Stimulated activated naive B cell treated with anti-CD40 and anti-IgM and Interleukin-4, amounts not matched to agents 10 μg/mL and 1 μg/mL and 100 μg/mL, for 72 hours (primary cell): ENCODE measurements at places on chromosomes 5 and 9.

GRCh38 chr5:146825033-146825432 lies 53.5 kb downstream of the PPP2R2B start:
- DNase-seq, result no peak

DNA sequence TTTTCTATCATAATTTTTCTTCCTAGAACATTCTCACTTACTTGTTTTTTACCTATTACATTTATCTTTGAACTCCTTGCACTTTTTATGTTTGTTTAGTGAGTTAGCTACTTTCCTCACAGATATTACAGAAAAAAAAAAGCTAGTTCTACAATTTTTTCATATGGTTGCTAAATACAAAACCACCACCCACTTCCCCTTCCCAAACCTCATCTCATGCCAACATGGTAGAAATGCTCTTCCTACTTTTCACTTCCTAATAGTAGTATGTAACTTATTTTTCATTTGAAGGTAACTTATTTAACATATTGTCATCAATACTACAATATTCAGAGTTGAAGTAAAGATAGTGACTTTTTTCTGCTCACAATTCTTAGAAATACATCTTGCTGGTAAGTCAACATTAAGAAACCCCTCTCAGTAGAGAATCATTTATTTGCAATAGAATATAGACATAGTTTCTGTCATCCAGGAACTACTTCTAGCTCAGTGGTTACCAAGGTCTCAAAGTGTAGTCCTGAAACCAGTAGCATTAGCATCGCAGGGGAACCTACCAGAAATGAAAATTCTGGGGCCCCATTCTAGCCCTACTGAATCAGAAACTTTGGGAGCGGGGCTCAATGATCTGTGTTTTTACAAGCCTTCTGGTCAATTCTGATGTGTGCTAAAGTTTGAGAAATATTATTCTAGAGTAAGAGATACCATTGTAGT lies 1124.6 kb downstream of the DTWD2 start:
- DNase-seq, result no peak

GRCh38 chr5:159319832-159320231 lies 10.5 kb downstream of the IL12B start:
- no peak for DNase-seq

DNA sequence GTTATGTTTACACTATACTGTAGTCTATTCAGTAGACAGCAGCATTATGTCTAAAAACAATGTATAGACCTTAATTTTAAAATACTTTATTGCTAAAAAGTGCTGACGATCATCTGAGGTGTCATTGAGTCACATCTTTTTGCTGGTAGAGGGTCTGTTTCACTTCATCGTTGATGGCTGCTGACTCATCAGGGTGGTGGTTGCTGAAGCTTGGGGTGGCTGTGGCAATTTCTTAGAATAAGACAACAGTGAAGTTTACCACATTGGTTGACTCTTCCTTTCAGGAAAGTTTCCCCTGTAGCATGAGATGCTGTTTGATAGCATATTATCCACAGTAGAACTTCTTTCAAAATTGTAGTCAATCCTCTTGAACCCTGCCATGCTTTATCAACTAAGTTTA lies 150.3 kb downstream of the FBXL7 start:
- no peak for DNase-seq

DNA sequence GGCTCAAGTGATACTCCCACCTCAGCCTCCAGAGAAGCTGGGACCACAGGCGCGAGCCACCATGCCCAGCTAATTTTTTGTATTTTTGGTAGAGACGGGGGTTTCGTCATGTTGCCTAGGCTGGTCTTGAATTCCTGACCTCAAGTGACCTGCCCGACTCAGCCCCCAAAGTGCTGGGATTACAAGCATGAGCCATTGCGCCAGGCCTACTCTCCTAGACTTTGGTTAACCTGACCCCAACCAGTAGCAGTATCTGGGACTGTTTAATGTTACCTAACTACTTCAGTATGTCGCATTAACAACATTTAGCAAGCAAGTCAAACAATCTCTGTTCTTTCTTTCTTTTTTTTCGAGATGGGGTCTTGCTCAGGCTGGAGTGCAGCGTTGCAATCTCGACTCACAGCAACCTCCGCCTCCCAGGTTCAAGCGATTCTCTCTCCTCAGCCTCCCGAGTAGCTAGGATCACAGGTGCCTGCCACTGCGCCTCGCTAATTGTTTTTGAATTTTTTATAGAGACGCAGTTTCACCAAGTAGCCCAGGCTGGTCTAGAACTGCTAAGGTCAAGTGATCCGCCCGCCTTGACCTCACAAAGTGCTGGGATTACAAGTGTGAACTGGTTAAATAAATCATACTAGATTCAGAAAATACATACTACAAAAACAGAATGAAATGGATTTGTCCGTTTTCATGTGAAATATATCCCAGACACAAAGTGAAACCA lies 2.0 kb downstream of the AK3 start:
- DNase-seq, result no peak

GRCh38 chr5:171907725-171908343 lies 98.6 kb downstream of the FBXW11 start:
- peak; percentile 23 for DNase-seq

GRCh38 chr9:104842698-104843097 lies 78.8 kb downstream of the NIPSNAP3B start:
- no peak for DNase-seq

DNA sequence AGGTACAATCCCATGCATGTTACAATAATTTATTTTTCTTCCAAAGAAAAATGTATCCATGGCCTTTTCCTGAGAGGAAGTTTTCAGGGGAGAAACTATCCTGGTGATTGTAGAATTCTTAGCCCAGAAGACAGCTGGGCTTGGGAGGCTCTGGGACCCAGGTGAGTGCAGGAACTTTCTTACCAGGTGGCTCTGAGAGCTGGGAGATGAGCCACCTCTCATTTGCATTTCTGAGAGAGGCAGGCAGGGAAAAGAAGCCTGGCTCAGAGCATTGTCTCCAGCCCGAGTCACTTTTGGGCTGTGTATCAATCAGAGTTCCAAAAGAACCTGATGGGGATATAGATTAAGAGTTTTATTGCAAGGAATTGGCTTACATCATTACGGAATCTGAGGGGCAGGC lies 52.7 kb downstream of the ALG2 start:
- no peak for DNase-seq

DNA sequence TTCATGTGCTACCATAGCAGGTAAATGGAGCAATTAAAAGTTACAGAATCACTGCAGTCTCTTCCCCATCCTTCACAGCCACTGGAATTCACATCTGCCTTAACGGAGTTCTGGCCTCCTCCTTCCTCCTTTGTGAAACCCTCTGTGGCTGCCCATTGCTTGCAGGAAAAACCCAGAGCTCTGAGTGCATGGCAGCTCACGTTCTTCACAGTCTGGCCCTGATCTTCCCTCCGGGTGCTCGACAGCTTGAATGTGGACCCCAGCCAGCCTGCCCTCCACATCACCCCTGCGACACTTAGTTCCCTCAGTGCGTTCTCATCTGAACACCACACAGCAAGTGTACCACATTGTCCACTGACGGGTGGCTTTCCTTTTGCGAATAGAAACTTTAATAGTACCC lies 63.2 kb upstream of the RUFY1 start:
- DNase-seq, result no peak

GRCh38 chr5:150700246-150700593 lies 642 bp downstream of the RBM22 start:
- DNase-seq, result no peak

GRCh38 chr9:37528652-37529471 lies 43.1 kb downstream of the POLR1E start:
- peak; percentile 57 for DNase-seq

DNA sequence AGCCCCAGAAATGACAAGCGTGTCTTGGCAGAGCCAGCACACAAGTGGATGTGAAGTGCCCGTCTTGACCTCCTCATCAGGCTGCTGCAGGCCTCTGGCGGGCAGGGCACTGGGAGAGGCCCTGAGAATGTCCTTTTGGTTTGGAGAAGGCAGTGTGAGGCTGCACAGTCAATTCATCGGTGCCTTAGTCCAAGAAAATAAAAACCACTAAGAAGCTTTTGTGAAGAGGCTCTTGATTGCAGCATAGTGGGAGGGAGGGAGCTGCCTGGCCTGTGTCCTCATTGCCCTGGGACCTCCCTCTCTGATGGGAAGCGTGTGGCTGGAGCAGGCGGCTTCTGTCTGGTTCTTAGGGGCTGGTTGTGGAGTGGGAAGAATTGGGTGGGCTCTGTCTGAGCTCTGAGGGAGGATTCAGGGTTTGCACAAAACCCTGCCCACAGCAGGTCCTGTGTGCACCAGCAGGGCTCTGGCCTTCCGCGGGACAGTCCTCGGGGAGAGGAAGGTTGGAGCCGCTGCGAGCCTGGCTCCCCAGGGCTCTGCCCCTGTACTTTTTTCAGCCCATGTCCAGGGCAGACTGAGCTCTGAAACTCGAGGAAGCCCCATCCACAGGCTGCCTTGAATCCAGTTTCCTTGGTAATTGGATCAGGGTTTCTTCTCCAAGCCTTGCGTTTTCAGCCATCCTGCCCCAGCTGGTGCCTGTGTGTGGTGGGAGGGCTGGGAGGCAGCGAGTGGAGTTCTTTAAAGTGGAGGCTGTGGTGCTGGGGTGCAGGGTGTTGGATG lies 1.1 kb downstream of the HRCT1 start:
- DNase-seq, result no peak

DNA sequence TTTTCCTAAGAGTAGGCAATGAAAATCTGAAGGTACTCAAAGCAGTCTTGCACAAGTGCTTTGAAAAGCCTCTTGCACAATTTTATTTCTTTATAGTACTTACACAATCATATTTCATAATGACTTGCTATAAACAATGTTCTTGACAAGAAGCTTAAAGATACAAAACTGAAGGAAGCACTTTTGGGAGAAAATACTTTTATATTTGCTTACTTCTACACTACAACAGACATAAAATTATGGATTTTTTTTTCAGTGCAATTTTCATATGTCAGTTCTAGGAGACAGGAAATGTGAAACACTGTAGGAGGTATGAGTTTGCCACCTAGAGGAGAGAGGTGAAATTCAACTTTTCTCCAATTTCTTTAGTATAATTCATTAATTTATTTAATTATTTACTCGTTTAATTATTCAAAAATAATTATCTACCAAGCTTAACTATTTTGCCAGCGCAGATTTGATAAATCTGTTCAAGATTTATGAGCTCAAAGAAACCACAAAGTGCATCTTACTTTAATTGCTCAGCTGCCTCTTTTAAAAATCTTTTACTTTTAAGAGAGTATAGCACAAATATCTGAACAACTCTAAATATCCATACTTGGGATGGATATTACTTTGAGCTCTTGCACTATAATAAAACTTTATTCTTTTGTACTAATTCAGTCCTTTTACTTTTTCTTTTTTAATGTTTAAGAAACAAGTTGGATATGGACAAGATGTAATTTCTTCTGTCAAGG lies 29.0 kb upstream of the CDKN2B start:
- DNase-seq, result no peak

GRCh38 chr9:75889577-75889976 lies 896 bp upstream of the PCSK5 start:
- no peak for DNase-seq

DNA sequence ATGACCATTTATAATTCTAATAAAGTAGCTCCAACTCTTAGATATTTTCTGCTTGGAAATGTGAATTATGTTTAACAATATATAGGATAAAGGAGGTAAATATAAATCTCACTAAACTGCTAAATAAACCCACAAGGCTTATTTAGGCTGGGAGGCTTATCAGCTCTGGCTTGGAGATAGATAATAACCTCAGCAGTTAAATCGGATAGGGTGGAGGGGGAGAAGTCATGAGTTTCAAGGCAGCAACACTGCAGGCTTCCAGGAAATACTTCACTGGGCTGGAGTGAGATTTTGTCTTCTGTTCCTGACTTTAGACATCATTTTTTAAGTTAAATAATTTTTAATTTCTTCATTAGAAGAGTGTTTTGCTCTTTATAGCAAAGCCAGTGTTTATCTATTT lies 80.0 kb upstream of the ITGA2 start:
- no peak for DNase-seq

GRCh38 chr9:70049236-70049635 lies 5.6 kb downstream of the MAMDC2 start:
- DNase-seq, result no peak

GRCh38 chr9:93886911-93887310 lies 68.2 kb downstream of the BARX1 start:
- no peak for DNase-seq
